Muscle of leg (tissue), 16 donors: ENCODE measurements at places on chromosomes 12 and 14.

DNA sequence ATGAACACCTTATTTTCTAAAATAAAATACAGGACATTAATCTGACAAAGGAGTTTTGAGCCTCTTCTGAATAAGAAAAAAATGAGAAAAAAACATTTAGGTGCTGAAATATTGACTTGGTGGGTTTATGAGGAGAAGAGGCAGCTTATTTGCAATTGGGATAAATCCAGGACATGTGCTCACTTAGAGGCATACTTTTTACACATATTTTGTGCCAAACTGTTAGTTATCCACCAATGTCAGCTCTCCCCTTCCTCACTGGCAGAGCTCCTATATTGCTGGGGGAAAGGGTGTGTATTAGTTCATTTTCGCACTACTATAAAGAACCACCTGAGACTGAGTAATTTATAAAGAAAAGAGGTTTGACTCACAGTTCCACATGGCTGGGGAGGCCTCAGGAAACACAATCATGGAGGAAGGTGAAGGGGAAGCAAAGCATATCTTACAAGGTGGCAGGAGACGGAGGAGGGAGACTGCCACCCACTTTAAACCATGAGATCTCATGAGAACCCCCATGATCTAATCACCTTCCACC lies 135.4 kb upstream of the EGLN3 start:
- no peak for DNase-seq

- DNase-seq = peak; percentile 43
These were observed 22.2 kb downstream of the CCDC63 start for GRCh38 chr12:110869026-110869425.

- DNase-seq = peak; percentile 21
These were observed 188.1 kb downstream of the RGS6 start for GRCh38 chr14:72120315-72120714.

- no peak for DNase-seq
These were observed 7.3 kb downstream of the ULK1 start for GRCh38 chr12:131901431-131902331.

GRCh38 chr12:43763769-43764168 lies 5.0 kb downstream of the IRAK4 start:
- DNase-seq = no peak

- peak; percentile 18 for DNase-seq
These were observed 105.1 kb downstream of the NDUFA12 start for GRCh38 chr12:94898388-94898787.

GRCh38 chr12:82832096-82832495 lies 145.4 kb downstream of the TMTC2 start:
- no peak for DNase-seq

- DNase-seq = no peak
These were observed 71.4 kb upstream of the GPR68 start for GRCh38 chr14:91315844-91316267.
